ENCODE measurements at places on chromosomes 13 and 19.
A peak's percentile ranks its signal among the peaks of the same experiment; 100 is the strongest.

DNA sequence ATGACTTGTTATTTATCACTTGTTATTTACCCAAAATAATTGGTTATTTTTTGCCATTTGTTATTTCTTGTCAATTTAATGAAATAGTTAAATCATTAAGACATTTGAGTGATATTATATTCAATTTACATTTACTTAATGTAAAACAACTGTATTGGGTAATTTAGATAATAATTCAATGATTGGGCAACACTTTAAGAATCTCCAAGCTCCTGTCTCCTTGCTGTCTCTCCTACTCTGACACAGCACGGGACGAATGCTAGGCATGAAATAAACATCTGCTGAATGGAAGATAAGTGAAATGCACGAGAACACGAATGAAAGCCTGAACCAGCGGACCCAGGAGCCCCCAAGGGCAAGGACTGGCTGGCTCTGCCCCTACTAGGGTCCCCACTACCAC is 5.7 kb upstream of the PPP6R1 start:
- DNase-seq = no peak

DNA sequence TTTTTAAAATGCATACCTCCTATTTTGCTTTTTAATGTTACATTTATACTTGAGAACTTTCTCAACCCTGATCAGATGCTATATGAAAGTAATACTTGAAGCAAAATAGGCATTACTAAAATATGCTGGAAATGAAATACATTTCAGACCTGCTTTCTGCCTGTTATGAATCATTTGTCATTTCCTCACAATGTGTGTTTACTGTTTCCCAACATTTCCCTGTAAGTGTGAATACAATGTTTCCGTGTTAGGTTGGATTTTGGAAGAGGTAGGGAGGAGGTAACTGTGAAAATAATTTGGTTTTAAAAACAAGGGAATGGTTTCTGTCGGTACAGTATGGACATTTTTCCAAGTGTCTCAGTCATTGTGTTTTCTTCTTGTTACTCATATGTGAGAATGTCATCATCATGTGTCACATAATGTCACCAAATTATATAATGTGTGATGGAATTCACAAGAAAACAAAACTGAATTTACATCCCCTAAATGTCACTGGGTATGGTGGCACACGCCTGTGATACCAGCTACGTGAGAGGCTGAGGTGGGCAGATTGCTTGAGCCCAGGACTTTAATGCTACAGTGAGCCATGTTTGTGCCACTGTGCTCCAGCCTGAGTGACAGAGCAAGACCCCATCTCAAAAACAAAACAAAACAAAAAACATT is 43.0 kb downstream of the ZAR1L start:
- no peak for DNase-seq

GRCh38 chr19:37593996-37594303 is 642 bp downstream of the ZNF571 start:
- DNase-seq = peak; percentile 94

DNA sequence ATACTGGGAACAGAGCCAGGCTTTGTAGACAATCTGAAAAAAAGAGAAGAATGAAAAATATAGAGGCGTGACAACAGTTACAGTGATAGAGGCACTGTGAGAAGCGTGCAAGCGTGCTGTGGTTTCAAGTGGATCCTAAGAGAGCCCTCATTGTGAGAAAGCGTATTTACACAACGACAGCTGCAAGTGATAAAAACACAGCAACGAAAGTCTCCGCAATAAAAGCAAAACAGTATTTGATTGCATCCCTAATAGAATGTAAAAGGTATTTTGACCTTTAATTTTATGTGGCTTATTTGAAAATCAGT is 642.7 kb upstream of the ARGLU1 start:
- DNase-seq = no peak

DNA sequence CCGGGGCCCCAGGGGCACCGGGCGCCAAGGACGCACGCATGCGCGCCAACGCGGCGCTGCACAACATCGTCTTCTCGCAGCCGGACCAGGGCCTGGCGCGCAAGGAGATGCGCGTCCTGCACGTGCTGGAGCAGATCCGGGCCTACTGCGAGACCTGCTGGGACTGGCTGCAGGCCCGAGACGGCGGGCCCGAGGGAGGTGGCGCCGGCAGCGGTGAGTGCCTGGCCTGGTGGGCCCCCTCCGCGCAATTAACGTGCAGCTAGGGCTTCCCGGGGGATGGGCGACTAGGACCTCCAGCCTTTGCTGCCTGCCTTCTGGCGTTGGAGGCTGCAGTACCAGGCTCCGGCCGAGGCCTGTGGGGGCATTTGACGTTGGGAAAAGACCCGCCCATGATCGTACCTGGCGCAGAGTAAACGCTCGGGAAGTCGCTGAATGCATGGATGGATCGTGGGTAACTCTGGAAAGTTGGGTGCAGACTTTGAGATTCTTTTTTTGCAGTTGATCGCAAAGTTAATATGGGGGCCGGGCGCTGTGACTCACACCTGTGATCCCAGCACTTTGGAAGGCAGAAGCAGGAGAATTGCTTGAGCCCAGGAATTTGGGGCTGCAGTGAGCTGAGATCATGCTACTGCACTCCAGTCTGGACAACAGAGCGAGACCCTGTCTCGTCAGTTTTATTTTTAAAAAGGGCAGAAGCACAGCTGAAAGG is 7.3 kb downstream of the APC2 start:
- no peak for DNase-seq

DNA sequence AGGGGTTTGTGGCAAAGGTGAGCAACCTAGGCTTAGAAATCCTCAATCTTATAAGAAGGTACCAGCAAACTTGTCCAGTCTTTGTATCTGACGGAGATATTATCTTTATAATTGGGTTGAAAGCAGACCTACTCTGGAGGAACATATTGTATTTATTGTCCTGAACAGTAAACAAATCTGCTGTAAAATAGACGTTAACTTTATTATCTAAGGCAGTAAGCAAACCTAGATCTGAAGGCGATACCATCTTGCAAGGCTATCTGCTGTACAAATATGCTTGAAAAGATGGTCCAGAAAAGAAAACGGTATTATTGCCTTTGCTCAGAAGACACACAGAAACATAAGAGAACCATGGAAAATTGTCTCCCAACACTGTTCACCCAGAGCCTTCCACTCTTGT is 3.8 kb upstream of the KLK2 start:
- DNase-seq = no peak

Data from common myeloid progenitor, CD34-positive (primary cell).